Activated CD8-positive, alpha-beta memory T cell treated with anti-CD3 and anti-CD28 coated beads, Interleukin-2, amount 10 ng/mL, durations not matched to agents 7 days and 5 days (primary cell): ENCODE measurements at places on chromosomes 7 and 10. TPM values are rescaled to one million over a fixed set of nuclear protein-coding genes. Genes with fewer than 3 reads are reported as not detected.

DNA sequence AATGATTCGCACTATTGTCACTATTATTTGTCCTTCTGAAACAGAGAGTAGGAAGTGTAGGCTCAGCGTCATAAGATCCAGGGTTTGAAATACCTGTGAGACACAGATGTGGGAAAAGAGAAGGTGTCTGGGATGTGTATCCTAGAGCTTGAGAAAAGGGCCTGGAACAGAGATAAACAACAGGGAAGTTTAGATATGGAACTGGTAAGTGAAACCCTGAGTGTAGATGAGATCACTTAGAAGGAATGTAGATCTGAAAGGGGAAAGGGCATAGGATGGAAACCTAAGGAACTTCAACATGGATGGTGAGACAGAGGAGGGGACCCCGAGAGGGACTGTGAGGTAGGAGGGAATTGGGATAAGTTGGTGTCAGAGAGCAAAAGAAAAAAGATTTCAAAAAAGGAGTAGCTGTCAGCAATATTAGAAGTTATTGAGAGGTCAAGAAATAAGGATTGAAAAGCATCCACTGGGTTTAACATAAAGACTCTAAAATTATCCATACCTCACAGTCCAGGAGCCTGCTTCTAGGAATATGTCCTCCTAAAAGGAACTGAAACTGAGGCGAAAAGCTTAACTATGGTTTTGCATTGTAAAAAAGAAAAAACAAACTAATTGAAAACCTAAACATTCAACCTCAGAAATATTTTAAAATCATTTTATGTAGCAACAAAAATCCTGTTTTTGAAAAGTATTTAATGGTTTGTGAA is 119.2 kb upstream of the NPVF start:
- DNase-seq: no peak

DNA sequence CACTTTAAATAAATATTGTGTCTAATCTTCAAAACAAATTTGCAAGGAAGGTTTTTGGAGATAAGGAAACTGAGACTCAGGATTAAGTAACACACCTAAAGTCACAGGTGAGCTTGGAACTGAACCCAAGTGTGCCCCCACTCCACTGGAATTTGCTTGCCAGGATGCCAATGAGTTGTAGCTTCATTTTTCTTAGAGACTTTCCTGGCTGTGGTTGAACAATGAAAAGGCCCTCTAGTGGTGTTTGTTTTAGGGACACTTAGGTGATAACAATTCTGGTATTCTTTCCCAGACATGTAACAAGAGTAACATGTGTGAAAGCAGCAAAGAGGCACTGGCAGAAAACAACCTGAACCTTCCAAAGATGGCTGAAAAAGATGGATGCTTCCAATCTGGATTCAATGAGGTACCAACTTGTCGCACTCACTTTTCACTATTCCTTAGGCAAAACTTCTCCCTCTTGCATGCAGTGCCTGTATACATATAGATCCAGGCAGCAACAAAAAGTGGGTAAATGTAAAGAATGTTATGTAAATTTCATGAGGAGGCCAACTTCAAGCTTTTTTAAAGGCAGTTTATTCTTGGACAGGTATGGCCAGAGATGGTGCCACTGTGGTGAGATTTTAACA is 1.5 kb downstream of the IL6 start:
- no peak for DNase-seq

GRCh38 chr10:8238986-8239385 is 184.5 kb downstream of the GATA3 start:
- DNase-seq: peak; percentile 75

DNA sequence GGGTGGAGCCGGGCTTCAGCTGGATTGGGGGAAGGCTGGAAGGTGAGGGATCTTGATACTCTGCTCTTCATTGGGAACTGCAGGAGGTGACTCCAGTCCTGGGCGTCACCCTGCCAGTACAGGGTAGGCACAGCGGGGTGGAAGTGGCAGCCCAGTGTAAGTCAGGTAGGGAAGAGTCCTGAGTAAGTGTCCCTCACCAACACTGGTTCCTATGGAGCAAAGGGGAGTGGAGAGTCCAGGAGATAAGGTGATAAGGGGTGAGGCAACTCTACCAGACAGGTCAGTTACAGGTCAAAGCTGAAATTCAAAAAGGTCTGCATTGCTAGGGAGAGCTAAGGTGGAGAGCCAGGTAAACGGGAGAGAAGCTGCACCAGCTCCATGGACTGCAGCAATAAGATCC is 145.6 kb upstream of the NFE2L3 start:
- DNase-seq: no peak

- no peak for DNase-seq
Measured at GRCh38 chr7:20399521-20399920, 68.8 kb downstream of the ITGB8 start.

GRCh38 chr7:137787301-137787976 is 59.3 kb downstream of the DGKI start:
- no peak for DNase-seq

GRCh38 chr7:151383638-151384351 is 26.0 kb downstream of the WDR86 start:
- no peak for DNase-seq

DNA sequence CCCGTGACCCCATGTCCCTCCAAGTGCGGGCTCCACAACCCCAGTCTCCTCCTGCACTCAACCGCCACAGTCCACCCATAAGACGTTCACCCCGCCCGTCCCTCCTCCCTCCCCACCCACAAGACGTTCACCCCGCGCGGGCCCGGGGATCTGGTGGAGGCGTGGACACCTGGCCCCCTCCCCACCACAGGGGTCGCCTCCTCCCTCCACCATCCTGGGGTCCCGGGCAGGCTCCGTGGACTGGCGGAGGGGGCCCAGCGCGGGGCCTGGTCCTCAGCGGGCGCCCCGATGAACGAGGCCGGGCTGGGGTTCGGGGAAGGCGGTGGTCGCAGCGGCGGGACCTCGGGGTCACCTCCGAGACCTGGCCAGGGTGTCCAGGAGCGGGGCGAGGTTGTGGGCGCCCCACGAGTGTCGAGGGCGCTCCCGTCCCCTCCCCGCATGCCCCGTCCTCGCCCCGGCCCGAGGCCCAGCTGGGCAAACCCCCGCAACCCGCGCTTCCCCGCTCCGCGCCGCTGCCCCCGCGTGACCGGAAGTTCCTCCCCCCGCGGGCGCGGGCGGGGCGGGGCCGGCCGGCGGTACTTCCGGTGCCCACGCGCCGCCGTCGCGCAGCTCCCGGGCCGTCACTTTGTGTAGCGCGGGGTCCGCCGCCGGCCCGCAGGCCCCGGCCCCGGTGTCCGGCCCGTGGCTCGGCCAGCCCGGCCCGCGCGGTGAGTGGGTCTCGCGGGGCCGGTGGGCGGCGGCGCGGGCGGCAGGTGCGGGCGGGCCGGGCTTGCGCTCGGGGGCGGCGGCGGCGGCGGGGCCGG is at the start of gene ZNF316:
Gene ZNF316, plus strand, starts transcription at position 578 of the 803 bp plus-strand sequence. CDS start 5,092 bp downstream, outside the sequence.
- peak; percentile 61 for DNase-seq

- DNase-seq: peak; percentile 88
Measured at GRCh38 chr10:74977913-74978847, 133.3 kb upstream of the SAMD8 start.

- no peak for DNase-seq
Measured at GRCh38 chr7:49400891-49401550, 372.4 kb upstream of the VWC2 start.

DNA sequence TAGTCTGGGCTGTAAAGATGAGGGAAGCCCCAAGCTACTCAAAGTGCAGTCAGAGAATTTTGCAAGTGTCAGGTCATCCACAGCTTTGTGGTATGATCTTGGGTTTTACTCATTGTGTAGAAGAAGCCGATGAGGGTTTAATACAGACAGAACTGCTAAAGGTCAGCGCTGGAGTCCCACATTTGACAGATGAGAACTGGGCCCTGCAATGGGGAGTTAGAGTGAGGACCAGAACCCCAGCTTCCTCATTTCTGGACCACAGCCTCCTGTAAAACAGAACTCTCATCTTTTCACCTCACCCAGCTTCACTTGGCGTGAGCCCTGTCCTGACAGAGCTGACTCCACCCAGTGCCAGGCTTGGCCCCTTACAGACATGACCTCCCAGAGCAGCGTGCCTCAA is 20.1 kb downstream of the LRRC20 start:
- DNase-seq: no peak

GRCh38 chr10:128066870-128067382 is 59.3 kb downstream of the MKI67 start:
- no peak for DNase-seq

- DNase-seq: no peak
Measured at GRCh38 chr10:89279421-89279869, 22.4 kb upstream of the IFIT2 start.

DNA sequence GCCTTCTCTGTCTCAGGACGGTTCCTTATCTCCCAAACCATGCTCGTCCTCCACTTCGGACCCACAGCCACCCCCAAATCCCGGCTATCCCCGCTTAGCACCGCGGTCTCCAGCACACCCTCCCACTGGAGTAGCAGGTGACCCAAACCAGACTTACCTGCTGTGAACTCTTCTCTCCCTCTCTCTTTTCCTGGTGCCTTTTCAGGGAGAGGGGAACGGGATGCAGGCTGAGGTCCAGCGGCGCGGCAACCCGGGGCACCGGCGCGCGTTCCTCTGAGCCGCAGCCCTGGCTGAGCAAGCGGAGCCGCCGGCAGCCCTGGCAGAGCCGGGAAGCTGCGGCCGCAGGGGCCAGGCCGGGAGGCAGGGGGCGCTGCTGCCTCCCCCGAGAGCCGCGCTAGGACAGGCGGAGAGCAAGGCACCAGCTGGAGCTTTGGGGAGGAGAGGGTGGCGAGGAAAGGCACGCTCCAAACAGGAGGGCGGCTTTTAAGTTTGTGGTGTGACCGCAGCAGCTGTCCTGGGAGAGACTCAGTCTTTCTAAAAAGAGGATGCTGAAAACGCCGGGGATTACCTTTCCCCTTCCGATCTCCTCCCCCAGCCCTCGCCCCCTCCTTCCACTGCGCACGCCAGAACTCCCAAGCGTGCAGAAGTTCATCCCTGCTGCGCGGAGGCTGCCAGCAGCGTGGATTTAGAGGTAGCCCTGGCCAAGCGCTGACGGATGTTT is at the start of gene SEMA3D:
Gene SEMA3D, minus strand, starts transcription at position 536 of the 721 bp plus-strand sequence. CDS start 65,165 bp downstream, outside the sequence.
- DNase-seq: no peak

GRCh38 chr10:126263006-126263676 is 125.1 kb downstream of the ADAM12 start:
- DNase-seq: no peak

GRCh38 chr7:36607721-36608095 is 116.6 kb downstream of the AOAH start:
- no peak for DNase-seq

GRCh38 chr10:19895500-19895899 is 79.3 kb downstream of the PLXDC2 start:
- DNase-seq: no peak

GRCh38 chr10:90148116-90148855 is 446.9 kb downstream of the KIF20B start:
- DNase-seq: no peak

DNA sequence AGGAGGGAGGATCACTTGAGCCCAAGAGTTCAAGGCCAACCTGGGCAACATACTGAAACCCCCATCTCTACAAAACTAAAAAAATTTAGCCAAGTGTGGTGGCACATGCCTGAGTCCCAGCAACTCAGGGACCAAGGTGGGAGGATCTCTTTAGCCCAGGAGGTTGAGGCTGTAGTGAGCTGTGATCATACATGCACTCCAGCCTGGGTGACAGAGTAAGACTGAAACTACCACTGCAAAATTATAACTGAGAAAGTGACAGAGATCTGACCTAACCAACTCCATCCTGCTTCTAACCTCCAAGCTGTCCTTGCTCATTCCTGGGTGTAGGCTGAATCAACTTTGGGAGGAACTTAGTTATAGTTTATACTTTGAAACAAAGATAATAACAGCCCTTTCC is 59.4 kb downstream of the HTR7 start:
- no peak for DNase-seq

- no peak for DNase-seq
Measured at GRCh38 chr7:115350764-115351163, 428.9 kb downstream of the MDFIC start.

DNA sequence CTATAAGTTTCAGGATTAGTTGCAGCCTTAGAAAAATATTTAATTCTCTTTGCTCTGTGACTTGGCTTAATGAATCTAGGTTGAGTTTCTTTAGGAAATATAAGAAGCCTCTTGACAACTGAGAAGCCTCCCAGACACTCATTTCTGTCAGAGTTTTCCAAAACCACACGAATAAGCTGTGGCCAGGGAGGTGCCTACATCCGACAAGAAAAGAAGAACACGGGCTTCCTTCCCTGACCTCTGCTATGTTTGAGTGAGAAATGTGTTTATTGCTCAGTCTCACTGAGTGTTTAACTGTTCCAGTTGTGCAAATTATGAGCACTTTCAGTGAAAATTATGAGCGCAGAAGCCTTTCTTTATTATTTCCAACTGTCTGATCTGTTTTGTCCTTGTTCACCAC is 105.0 kb downstream of the TRIL start:
- DNase-seq: no peak

DNA sequence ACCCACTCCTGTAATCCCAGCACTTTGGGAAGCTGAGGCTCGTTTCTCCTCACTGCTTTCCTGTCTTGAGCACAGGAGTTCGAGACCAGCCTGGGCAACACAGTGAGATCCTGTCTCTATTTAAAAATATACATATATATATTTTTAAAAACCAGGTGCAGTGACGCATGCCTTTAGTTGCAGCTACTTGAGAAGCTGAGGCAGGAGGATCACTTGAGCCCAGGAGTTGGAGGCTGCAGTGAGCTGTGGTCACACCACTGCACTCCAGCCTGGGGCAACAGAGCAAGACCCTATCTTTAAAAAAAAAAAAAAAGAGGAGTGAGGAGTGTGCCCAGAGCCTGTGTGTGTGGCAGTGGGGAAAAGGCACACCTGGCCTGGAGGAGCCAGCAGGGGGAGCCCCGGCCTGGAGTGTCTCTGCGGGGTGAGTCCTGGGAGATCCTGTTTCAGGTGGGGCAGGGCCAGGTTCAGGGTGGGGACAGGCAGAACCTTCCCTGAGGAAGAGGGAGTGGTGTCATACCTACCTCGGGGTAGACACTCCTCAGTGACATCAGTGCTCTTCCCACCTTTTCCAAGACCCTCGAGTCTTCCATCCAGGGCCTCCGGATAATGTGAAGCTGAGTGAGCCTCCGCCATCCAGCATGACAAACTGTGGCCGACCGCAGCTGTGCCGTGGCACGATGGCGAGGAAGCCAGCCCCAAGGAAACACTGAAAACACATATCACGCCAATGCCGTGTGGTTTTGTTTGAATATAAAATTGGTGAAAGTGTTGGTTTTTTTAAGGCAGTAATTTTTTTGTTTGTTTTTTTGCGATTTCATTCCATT is 9.0 kb upstream of the ARPC1B start:
- peak; percentile 67 for DNase-seq

Gene LYZL2
- not detected for total RNA-seq

Gene PRSS1
- not detected for total RNA-seq

Gene PPP1R9A
- not detected for total RNA-seq

Gene ATRNL1
- total RNA-seq: 0.35 TPM

Gene FAM25G
- total RNA-seq: not detected

Gene LIPF
- total RNA-seq: not detected

Gene CFAP58
- 0.64 TPM for total RNA-seq

Gene OPN1SW
- not detected for total RNA-seq

Gene APBB1IP
- total RNA-seq: 73.2 TPM

Gene ATG9B
- total RNA-seq: 2.3 TPM

Gene CRYGN
- not detected for total RNA-seq

Gene TAS2R41
- total RNA-seq: not detected

Gene AKR1C3
- 0.68 TPM for total RNA-seq

Gene ADAM12
- 0.67 TPM for total RNA-seq
